AML-193 (cell line): ENCODE measurements at places on chromosomes 11 and 22.

DNA sequence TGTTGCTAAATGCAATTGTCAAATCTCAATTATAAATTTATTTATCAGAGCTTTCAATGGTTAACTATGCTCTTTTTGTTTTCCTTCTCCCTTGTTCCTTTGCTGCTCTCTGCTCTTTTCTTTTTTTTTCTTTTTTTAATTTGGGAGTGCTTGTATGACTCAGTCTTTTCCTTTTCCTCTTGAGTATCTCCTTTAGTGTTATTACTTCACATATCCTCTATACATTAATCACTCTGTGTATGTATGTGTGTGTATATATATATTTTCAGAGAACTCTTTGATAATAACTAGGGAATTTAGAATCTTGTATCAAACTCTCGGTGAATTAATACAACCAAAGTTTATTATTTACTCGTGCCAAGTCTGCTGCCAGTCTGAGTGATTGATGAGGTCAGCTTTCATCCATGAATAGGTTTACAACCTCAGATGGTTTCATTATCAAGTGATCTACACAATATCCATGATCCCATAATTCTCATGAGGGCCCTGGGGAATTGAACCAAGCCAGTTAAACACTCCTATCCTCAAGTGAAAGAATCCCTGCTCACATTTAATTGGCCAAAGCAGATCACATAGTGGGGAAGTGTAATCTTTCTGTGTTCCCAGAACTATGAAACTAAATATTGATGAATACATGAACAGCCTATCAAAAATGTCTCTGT lies 743.4 kb upstream of the CNTN5 start:
- no peak for DNase-seq

- no peak for DNase-seq
Observed at GRCh38 chr11:101717619-101718018, 133.8 kb upstream of the TRPC6 start.

DNA sequence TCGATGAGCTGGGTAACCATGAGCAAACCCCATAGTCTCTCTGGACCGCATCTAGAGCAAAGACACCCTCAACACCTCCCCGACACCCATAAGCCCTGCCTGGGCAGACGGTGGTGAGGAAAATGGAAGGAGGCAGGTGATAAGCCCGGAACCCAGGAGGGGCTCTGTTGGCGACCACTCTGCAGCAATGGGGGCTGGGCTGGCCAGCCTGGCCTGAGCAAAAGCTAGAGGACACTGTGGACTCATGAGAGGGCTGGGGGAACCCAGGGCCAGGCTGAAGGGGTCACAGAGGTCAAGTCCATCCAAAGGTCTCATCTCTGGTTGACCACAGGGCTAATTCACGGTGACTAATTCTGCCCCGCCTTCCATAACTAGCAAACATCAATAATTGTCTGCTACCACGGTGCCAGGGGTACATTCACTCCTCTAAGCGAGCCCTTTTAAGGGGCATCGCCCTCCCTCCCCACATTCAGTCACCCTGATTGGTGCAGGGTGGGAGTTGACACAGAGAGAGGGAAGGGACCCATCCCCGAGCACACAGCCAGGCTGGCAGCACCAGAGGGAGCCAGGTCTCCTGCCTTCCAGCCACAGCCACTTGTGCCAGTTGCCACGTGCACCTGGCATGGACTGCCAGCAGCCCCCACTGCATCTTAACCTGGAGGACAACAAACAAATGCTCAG lies 4.0 kb downstream of the PYGM start:
- no peak for DNase-seq

DNA sequence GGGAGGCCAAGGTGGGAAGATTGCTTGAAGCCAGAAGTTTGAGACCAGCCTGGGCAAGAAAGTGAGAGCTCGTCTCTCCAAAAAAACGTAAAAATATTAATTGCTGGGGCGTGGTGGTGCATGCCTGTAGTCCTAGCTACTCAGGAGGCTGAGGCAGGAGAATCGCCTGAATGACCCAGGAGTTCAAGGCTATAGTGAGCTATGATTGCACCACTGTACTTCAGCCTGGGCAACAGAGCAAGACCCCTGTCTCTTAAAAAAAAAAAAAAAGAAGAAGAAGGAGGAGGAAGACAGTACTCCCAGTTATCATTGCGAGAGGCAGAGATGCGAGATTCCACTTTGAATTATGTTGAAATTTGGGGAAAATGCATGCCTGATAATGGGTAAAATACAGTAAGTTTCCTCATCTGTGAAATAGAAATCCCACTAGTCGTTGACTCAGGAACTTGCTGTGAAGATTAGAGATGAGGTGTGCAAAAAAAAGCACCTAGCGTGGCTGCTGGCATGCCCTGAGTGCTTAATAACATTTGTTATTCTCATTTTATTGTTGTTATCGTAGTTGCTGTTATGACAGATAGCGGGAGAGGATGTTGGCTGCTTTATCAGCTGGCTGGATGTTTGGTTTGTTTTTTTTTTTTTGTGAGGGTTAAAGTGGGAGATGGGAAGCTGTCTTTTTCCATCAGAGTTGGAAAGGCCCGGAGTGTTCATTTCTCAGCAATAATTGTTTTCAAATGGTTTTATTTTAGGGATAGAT lies 33.4 kb downstream of the BCR start:
- no peak for DNase-seq

DNA sequence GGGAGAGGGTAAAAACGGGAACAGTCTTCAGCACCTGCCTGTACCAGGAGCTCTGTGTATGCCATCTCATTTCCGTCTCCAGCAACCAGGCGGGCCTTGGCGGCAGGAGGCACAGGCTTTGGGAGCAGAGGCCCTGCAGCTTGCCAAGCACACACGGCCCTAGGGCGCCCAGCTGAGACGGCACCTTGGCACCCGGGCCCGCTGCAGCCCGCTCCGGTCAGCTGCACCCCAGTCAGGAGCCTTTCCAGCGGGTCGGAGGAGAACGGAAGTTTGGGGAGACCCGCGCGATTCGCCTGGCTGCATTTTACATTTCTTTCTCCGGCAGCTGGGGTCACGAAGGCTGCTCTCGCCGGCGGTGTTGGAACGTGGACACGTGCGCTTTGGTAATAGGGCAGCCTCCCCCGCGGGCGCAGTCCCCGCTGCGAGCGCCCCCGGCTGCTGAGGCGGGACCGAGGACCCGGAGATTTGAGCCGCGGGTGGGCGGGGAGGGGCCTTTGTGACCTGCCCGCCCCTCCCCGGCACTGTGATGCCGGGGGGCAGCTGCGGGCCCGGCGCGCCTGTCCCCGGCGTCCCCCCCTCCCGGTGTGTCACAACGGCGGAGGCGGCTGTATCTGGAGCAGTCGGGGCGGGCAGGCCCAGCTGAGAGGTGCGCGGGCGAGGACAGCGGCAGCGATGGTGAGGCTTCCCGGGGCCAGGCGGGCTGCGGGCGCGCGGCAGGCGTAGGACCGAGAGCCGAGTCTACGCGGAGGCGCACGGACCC lies at the start of gene TUBA8:
Gene TUBA8, plus strand, starts transcription at position 616 of the 760 bp plus-strand sequence. Its CDS starts 57 bp downstream, at position 673.
- no peak for DNase-seq

- no peak for DNase-seq
Observed at GRCh38 chr11:70570693-70571395, 172.5 kb downstream of the CTTN start.

- DNase-seq = no peak
Observed at GRCh38 chr22:50035131-50035881, 22.7 kb upstream of the IL17REL start.

GRCh38 chr11:27592098-27592780 lies 85.7 kb upstream of the LIN7C start:
- DNase-seq = no peak

GRCh38 chr11:61079416-61080150 lies 22.7 kb upstream of the CD5 start:
- DNase-seq = no peak
